ENCODE measurements at places on chromosomes 5 and 9.

DNA sequence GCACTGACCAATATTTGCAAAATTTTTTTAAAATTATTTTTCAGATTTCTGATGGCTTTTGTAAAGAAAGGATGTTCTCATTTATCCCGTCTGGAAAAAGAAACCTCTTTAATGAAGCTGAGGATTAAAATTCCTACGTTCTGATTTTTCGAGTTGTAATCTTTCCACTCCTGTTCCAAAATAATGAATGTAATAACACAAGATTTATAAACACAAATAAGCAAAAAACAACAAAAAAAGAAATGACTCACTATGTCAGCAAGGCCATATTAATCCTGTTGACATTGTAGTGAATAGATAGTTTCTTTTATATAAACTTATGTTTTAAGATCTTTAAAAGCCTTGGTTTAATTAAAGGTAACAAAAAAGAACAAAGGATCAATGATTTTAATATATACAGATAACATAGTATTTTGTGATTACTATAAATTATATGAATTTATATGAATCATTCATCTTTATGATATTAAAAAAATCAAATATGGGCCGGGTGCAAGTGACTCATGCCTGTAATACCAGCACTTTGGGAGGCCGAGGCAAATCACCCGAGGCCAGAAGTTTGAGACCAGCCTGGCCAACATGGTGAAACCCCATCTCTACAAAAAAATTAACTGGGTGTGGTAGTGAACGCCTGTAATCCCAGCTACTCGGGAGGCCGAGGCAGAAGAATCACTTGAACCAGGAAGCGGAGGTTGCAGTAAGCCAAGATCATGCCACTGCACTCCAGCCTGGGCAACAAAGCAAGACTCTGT, 336.6 kb upstream of the DAB2 start:
- no peak for DNase-seq

- DNase-seq = peak; percentile 82
Measured at GRCh38 chr5:68088302-68088701, 127.3 kb upstream of the PIK3R1 start.

GRCh38 chr9:96607971-96608370, 11.7 kb downstream of the CDC14B start:
- DNase-seq = no peak

DNA sequence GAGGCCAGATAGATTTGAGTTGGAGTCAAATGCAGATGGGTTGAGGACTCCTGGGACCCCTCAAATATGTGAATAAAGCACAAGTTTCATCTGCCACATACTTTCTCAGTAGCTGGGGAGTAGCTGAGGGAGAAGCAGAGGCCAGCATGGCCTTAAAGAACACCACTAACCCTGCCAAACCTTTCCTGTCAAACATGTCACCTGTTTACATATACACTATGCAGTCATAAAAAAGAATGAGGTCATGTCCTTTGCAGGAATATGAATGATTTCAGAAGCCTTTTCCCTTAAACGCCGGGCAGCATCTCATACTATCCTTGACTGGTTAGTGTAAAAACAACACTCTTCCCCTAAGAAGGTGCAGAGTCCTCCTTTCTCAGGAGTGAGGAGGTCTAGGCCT, 25.2 kb upstream of the HSD17B4 start:
- DNase-seq = no peak

DNA sequence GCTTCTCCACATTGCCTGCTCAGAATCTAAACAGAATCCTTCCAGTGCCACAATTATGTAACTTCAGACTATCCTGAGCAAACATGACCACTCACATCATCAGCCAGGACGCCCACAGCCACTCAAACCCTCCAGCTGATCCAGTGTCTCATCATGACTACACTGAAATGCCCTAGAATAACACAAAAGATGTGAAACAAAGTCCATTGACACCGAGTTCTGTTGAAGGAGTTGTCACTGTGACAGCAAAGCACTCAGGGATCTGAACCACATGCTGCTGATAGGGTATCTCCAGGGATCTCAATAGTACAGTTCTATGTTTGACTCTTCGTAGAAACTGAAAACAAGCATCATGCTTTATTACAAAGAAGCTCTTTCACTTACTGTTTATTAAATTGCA, 150.2 kb downstream of the GABBR2 start:
- DNase-seq = no peak

- no peak for DNase-seq
Measured at GRCh38 chr9:37468620-37469019, 3.4 kb upstream of the ZBTB5 start.

- DNase-seq = peak; percentile 15
Measured at GRCh38 chr5:156367597-156367996, 40.6 kb downstream of the SGCD start.

GRCh38 chr5:9841516-9842170, 211.5 kb upstream of the TAS2R1 start:
- DNase-seq = no peak

- DNase-seq = no peak
Measured at GRCh38 chr5:16378762-16379161, 86.8 kb downstream of the ZNF622 start.

DNA sequence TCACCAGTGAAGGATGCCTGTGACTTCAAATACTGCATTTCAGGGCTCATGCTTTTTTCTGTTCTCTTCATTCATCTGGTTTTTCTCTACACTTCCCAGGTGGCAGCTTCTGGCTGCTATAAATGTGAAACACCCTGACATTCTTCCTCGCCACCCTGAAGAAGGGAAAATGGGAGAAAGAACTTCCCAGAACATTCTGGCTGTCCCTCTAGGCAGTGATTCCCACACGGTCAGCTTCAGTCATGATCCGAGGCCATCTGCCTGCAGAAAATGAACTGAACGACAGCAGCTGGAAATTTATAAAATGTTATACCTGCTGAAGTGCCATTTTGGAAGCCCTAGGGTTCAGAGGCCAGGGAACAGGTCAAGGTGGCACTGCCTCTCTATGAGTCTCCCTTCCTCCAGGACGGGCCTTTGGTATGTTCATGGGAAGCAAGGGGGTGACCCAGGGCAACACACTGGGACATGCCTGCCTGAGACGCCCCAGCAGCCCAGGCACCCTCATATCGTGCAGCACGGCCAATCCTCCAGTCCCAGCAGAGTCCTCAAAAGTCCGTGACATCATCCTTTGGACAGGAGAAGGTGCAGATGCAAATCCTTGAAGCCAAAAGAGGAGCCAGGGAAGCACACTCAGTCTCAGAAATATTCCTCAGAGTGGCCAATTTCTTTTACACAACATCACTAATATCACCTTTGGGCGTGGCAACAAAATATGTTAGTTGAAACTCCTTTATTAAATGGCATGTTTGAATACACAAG, 107.1 kb downstream of the SEMA5A start:
- no peak for DNase-seq

GRCh38 chr5:148697809-148698196, 43.5 kb upstream of the HTR4 start:
- DNase-seq = no peak

DNA sequence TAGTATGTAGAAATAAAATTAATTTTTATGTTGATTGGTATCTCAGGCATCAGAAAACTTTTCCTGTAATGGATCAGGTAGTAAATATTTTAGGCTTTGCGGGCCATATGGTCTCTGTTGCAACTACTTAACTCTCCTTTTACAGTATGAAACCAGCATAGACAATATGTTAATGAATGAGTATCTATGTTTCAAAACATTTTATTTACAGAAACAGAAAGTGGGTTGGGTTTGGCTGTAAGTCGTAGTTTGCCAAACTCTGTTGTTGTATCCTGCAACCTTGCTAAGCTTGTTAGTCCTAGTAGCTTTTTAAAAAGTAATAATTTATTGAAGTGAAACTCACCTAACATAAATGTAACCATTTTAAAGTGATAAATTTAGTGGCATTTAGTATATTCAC, 132.1 kb downstream of the NR3C1 start:
- DNase-seq = no peak

DNA sequence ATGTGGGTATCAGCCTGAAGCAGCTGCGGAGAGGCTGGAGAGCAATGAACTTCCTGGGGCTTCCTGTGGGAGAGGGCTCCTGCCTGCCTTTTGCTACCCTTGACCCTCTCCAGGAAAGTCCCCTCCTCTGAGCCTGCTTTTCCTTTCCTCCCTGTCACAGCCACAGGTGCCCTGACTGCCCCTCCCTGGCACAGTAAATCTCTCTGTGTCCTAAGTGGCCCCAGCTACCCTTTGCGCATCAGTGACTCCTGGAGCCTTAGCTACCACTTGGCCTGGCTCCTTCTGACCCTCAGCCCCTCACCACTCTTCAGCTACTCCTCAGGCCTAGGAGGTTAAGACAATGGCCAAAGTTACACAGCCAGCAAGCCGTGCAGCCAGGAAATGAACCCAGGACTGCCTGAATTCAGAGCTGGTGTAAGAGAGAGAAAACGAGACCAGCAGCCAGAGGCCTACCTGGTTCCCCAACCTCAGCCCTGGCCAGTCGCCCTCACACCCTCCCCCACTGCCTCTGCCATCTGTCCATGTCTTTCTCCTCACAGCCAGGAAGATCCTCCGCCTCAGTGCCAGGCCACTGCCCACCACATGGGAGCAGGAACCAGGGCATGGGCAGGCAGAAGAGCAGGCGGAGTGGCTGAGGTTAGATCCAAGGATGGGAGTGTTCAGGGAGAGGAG, 18.6 kb downstream of the CNTFR start:
- DNase-seq = no peak

DNA sequence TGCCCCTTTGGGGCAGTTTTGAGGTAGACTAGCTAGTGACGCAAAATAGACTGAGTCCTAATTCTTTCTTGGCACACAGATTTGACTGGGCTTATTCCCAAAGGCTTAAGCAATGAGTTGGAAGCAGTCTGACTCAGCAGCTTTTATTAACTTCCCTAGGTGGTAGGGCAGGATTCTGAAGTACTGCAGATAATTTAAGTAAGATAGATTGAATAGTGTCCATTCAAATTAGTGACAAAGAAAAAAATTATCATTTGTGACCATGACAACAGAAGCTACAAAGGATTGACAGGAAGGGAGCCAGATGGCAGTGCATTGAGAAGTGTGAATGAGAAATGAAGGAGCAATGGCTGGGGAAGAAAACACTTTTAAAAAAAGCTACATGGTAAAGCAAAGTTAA, 649.4 kb downstream of the CDH9 start:
- no peak for DNase-seq

DNA sequence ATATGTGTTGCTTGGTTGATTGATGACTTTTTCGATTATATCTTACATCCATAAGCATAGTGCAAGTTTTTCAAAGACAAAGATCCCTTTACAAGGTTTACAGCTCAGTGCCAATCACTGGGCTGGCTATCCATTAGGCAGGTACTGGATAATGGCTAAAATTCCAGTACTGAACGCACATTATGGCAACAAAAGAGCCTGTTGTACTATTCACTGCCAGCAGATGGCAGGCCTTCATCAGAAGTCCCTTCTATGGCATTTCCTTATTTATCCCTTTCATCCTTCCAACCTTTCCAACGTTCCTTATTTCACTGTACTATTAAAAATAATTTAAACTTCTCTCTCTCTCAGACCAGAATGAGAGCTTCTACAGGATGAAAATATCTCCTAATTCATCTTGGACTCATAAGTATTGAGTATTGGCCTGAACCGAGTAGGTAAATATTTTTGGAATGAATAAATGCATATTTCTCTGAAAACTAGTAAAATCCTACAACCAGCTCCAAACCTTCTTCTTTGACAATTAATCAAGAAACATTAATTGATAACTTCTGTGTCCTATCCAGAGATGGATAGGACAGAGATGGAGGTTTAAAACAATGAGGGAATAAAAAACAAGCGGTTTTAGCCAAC, 6.7 kb upstream of the WNT8A start:
- peak; percentile 68 for DNase-seq

DNA sequence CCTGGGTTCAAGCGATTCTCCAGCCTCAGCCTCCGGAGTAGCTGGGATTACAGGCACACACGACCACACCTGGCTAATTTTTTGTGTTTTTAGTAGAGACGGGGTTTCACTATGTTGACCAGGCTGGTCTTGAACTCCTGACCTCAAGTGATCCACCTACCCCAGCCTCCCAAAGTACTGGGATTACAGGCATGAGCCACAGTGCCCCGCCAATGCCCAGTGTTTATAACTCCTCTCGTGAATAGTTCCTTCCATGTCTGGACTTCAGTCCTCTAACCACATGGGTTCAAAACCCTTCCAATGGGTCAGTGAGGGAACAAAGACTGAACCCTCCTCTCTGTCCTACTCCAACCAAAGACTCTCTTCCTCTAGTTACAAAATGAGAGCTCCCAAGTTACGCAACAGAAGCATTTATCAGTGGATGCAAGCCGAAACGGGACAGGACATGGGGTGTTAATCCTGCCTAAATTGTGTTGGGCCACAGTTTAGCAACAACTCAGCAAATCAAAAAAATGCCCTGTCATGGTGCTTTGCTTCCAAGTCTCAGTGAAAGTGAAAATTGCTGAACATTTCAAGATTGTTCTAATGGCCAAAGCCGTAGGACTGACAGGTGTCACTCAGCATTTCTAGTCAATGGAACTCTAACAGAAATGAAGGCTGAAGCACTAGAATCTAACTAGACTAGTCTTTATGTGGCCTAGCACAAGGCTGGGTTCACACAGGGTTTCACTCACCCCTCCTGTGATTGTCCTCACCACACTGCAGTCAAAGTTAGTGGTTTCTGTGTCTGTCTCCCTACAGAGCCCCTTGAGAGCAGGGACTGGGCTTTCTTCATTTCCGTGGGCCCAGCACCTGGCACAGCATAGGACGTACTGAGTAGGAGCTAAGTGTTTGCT, 3.2 kb upstream of the TMEM245 start:
- DNase-seq = no peak

GRCh38 chr5:10689391-10690081, 71.5 kb downstream of the DAP start:
- peak; percentile 70 for DNase-seq

DNA sequence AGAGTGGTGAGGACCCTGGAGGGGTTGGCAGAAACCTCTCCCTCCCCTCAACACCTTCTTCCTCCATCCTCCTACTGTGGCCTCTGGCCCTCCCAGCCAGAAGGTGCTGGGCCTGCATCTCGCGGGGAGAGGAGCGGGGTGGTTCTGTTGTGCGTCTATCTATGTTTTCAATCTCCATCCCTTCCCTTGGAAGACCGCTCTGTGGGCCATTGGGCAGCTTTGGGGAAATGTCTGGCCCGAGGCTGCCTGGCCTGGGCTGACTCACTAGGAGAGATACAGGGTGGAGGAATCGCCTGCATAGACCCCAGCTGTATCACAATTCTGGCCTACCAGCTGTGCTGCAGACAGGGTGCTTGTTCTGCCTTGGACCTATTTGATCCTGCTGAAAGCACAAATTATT, 48.4 kb upstream of the DAB2IP start:
- DNase-seq = no peak

GRCh38 chr5:67014957-67015400, 181.6 kb downstream of the CD180 start:
- DNase-seq = no peak

DNA sequence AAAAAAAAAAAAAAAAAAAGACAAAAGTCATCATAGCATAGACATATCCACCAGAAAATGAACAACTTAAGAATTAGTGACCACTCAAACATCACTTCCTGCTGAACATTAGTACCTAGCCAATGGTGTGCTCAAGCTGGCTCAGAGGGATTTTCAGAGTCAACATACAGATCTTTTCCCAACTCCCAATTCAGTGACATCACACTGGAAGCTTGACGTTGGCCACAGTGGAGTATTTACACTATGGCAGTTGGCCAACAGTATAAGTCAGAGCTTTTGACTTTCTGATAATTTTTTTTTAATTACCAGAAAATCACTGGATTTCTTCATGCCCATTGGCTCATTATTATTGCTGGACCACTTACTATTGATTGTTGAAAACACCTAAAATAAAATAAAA, 383.5 kb downstream of the ARHGEF28 start:
- peak; percentile 12 for DNase-seq

GRCh38 chr5:10578293-10578665, 14.4 kb downstream of the ANKRD33B start:
- DNase-seq = no peak

- DNase-seq = no peak
Measured at GRCh38 chr5:31131381-31131891, 62.0 kb upstream of the CDH6 start.

All from EL (cell line).